ENCODE measurements at places on chromosomes 12 and 14.
A peak's percentile ranks its signal among the peaks of the same experiment; 100 is the strongest.

DNA sequence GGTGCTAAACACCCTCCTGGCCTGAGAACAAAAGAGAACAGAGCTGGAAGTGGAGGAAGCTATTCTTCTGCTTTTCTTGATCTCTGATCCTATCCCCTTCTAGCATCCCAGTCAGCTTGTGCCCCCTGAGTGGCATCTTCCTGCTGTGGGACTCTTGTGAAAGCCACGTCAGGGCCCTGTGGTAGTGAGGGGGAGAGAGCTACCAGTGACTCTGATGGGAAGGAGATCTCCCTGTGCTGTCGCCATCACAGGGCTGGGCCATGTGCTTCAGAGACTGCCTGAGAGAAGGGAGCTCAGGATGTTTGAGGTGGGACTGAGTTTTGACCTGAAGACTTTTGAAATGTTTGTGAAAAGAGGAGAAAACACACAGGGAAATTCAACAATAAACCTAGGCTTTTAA, 107.6 kb upstream of the FUT8 start:
- no peak for DNase-seq

- peak; percentile 63 for DNase-seq
These were observed 20.0 kb downstream of the MAP3K9 start for GRCh38 chr14:70789361-70789760.

DNA sequence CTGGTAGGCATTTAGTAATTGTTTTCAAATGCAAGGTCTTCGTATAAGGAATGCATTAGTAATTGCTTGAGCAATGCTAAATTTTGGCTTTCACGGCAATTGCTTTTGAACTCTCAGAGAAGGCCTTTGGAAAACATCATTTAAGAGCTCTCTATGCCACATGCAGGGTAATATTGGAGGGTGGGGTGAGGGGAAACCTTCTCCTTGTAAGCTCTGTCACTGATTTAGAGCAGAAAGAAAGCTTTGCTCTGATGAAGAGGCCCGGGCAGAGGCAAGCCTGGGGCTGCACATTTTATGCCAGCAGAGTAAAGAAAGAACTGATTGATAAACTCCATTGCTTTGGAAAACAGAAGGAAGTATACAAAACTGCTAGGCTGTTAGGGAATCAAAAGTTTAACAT, 70.9 kb downstream of the TRIM9 start:
- DNase-seq = peak; percentile 25

DNA sequence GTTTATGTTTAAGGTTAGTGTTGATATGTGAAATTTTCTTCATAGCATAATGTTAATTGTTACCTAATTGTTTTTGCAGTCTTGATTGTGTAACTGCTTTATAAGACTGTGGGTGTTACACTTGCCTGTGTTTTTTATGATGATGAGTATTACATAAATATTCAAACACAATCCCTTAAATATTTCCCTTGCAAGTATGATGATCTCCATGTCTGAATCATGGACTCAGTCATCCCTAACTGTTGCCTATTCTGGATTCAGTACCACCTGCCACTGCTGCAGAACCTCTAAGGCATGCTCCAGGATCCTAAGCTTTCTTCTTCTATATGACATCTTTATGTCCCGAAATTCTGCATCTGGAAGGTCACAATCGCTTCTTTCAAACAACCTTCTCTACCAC, 246.3 kb upstream of the CLEC14A start:
- peak; percentile 18 for DNase-seq

DNA sequence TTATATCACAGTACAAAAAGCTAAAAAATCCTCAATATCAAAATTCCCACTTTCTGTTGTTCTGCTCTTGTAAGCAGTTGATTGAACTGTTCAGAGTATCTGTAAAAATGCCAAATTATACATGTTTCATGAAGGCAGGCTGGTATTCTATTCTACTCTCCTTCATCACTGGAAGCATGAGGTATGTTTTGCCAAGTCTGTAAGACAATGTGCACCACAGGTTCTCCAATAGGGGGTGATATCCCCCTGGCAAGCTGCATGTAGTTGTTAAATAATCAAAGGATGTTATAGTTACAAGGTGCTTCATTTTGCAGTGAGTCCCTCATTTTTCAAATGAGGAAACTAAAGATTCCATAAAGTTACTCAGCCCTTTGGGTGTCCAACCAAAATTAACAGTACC, 15.1 kb upstream of the NEK9 start:
- peak; percentile 48 for DNase-seq

DNA sequence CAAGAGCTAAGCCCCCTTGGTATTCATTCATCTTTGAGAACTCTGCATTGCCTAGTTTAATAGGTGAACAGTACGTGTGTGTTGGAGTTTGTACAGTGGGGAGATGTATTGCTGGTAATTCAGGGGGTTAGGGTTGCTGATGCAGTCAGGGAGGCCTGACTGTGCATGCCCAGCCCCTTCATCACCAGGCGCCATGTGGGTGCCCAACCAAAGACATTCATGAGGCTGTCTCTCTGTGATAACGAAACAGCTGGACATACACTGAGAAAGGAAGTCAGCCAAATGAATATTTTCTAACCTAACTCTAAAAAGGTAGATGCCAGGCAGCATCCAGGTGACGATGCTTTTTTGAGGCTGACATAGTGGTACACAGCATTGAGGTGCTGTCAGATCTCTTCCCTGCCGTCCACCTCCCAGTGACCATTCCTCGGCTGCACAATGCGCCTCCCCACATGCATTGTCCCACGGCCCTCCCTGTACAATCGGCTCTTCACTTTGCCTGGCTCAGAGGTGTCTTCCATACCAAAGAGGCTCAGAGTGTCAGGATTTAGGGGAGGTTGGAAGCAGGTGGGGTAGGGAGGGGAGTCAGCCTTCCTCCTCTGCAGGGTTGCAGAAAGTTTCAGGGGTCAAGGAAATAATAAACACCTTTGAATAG, 19.0 kb downstream of the EML1 start:
- DNase-seq = no peak

GRCh38 chr12:119134284-119135072, 44.3 kb upstream of the HSPB8 start:
- no peak for DNase-seq

- no peak for DNase-seq
These were observed 4.5 kb upstream of the KRT8 start for GRCh38 chr12:52909331-52909730.

DNA sequence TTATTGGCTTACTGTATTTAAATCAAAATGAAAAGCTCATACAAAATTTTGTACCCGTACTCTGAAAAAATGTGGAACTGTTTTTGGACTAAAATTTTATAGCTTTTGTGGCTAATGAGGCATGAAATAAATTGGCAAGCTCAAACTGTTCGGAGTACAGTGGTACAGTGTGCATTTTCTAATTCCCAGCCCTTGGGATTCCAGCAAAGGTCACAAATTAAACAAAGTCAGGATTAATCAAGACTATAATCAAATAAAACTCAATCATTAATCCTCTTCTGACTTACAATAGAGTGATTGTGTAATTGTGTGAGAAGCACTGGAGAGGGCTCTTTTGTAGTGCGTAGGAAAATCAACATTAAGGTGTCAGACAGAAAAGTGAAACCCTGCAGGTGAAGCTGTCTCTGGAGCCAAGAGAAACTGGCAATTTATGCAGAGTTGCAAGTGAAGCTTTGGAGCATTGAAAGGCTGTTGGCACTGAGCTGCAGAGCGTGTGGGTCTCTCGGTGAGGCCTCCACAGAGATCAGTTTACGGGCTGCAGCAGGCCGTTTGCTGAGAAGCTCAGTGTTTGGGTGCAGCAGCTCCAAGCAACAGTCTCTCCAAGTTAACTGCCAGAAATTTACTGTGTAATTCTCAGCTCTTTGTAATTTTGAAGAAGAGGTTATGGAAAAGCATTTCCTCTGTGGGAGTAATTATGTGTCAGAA, 275.9 kb downstream of the FBXL14 start:
- DNase-seq = peak; percentile 78

GRCh38 chr12:21065845-21066244, 65.1 kb upstream of the SLCO1B1 start:
- no peak for DNase-seq

- no peak for DNase-seq
These were observed 44.7 kb downstream of the KLRG1 start for GRCh38 chr12:9034095-9034494.

- no peak for DNase-seq
These were observed 12.1 kb downstream of the SIRT4 start for GRCh38 chr12:120314220-120314619.

DNA sequence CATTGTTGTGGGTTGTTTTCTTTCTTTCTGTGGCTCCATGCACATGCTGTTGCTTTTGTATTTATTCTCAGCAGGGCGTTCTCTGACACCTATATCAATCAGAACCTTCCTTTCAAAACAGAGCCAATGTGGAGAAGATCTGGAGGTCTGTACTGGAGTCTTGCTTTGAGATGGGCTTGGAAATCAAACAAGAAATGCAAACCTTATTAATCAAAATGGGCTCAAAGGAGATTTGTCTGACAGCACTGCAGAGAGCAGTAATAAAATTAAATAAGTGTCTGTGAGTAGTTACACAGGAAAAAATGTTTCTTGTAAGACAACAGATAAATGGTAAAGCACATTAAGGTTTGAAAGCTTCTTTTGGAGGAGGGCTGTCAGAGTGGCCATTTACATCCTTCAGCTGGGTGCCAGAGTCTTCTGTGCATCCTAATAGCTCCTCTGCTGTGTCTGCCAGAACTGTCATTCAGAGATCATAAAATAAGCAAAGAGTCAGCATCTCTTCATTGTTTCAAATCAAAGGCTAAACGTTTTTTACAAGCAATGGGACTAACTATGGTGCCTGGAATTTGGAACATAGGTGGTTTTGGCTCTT, 414.3 kb downstream of the NAV3 start:
- no peak for DNase-seq
